Neural crest cell (in vitro differentiated cells): ENCODE measurements at places on chromosomes 11 and 22. TPM values are rescaled to one million over a fixed set of nuclear protein-coding genes. Genes with fewer than 3 reads are reported as not detected.

GRCh38 chr22:27784120-27784475 is 17.5 kb downstream of the MN1 start:
- DNase-seq: no peak

DNA sequence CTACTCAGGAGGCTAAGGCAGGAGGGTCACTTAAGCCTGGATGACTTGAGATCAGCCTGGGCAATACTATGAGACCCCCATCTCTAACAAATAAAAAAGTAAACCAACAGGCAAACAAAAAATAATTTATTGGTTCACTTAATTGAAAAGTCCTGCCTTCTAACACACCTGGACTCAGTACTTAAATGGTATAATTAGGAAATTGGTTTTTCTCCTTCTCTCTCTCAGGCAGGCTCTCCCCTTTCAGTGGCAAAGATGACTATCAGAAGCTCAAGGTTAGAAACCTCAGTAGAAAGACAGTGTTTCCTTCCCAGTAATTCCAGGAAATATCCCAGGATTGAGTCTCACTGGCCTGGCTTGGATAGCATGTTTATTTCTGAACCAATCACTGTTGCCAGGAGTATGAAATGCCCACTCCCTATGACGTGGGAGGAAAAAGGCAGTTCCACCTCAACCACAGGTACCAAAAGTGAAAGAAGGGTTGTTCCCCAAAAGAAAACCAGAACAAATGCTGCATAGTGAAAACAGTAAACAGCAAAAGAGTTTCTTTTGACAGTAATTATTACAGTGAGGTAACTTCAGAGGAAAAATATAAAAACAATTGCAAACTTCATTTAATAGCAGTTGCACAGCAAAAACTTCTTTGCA is 56.3 kb upstream of the SOX6 start:
- no peak for DNase-seq

DNA sequence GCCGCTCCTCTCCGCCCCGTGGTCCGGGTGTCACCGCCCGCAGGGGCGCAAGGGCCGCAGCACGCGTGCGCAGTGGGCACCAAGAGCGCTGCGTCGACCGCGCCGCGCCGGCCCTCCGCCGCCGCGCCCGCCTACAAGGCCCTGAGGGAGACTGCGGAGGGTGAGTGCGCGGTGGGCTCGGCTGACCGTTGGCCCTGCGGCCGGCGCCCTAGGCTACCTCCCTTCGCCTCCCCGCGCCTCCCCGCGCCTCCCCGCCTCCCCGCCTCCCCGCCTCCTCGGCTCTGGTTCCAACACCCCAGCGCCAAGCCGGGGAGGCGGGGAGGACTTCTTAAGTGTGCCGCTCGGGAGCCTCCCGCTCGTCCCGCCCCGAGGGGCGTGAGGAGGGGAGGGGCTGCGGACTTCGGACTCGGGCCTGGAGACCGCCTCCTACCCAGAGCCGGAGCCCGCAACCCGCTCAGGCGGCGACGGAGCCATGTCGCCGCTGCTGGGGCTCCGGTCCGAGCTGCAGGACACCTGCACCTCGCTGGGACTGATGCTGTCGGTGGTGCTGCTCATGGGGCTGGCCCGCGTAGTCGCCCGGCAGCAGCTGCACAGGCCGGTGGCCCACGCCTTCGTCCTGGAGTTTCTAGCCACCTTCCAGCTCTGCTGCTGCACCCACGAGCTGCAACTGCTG is at the start of gene AQP11:
Gene AQP11, plus strand, starts transcription at position 433 of the 673 bp plus-strand sequence. Its CDS starts 40 bp downstream, at position 473.
- DNase-seq: peak; percentile 81

The PKNOX2 gene
- 21.5 and 23.5 TPM in 2 replicates for total RNA-seq

The CBY1 gene
- 39.1 and 39.4 TPM in 2 replicates for total RNA-seq

DNA sequence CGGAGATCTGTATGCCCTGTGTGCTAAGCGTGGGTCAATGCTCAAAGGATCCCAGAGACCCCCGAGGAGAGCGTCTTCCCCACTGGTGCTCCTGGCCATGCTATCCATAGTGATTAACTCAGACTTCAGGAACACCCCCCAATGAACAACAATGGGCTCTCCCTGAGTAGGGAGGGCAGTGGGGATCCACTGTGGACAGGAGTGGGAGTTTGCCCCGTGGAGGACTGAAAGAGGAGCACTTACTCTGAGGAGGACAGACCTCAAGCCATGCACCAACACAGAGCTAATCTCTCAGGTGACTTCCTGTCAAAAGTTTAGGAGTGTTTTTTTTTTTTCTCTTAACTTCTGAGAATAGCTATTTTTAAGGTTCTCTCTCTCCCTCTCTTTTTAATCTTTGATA is 24.4 kb downstream of the SLC1A2 start:
- no peak for DNase-seq

GRCh38 chr11:134864233-134864967 is 452.4 kb upstream of the B3GAT1 start:
- no peak for DNase-seq

DNA sequence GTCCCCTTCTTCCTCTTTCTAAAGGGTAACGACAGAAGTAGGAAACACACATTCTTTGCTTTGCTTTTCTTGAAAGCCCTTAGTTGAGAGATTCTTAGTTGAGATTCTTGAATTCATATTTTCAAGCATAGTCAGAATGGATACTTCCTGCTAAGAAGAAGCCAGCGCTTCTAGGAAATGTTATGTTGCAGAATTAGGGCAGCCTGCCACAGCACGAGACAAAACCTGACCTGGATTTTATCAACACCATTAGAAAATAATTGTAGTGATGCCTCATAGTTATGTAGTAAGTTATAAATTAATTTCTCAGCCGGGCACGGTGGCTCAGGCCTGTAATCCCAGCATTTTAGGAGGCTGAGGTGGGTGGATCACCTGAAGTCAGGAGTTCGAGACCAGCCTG is 37.9 kb upstream of the NUP160 start:
- DNase-seq: no peak

GRCh38 chr11:44748606-44749005 is 21.8 kb downstream of the TSPAN18 start:
- no peak for DNase-seq

GRCh38 chr11:41947392-41947791 is 487.9 kb upstream of the LRRC4C start:
- no peak for DNase-seq

The OR52L1 gene
- 0.30 TPM in 1 of 2 replicates, not detected in the other for total RNA-seq

DNA sequence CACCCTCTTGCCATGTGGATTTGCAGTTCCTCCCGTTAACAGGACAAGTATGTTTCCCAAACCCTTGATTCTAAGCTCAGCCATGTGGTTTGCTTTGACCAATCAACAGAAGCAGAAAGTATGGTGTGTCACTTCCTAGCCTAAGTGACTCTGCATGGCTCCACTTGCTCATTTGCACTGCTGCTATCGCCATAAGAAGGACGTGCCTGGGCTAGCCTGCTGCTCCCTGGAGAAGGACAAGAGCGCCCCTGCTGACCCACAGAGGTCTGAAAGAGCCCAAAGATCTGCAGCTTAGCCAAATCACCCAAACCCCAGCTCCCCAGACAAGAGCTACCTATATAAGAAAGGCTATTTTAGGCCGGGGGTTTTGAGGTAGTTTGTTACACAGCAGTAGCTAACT is 18.0 kb downstream of the TBRG1 start:
- no peak for DNase-seq

The MS4A7 gene
- total RNA-seq: not detected in 2 replicates

- no peak for DNase-seq
These were observed 22.9 kb downstream of the TMEM123 start for GRCh38 chr11:102429691-102430090.

DNA sequence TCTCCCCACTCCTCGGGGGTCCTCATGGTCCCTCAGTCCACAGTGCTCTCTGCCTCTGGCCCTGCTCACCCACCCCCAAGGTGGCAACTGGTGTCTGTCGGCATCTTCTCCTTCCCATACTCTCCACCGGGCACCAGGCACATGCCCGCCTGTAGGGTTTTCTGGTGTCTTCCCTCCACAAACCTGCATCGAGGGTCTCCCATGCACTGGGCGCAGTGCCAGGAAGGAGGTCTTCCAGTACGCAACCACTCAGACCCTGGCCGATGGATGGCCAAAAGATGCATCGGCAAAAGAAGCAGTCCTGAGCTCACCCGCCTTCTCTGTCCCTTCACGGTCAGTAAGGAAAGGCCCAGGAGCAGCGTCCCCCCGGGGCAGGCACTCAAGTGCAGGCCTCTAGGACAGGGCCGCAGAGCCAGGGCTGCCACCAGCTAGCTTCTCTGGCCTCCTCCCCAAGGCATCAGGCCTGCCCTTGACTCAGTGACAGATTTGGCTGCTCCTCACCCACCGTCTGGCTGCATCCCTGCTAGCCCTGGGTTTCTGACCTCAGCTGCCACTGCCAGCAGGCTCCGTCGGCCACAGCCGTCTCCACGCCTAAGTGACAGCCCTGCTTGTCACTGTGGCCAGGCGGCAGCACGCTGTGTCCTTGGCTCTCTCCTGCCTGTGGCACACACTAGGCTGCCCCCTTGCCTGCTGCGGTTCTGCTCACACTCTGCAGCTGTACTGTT is 32.1 kb upstream of the IGSF9B start:
- DNase-seq: no peak

DNA sequence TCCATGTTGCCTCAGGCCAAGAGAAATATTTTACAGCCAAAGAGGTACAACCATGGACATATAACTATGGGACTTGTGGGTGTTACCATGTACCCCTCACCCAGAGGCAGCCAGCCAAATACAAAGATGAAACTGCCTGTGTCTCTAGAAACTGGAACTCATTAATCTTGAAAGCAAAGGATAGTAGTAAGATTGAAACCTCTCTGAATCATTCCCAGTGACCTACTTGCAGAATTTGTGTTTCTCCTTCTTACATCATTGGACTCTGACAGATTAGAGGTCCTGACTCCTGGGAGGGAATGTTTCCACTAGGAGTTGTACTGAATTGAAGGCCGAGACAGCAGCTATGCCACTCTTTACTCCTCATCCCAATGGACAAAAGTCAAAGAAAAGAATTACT is 257.4 kb upstream of the UBASH3B start:
- DNase-seq: no peak

DNA sequence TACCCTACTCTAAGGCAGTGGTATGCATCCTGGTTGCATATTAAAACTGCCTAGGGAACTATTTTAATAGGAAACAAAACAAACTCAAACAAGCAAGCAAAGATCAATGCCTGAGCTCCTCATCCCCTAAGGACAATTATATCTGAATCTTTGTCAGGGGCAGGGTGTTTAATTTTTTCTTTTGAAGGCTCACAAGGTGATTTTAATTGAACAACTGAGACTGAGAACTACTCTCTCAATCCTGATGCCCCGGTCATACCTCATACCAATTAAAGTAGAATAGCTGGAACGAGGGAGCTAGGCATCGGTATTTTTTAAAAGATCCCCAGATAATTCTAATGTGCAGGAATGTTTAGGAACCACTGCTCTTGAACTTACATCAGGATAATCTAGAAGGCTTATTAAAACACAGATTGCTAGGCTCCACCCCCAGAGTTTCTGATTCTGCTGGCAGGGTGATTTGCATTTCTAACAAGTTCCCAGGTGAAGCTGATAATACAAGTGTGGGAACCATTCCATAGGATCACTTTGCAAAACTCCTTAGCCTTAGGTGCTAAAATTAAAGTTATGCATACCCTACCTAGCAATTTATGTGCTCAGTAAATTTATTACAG is 416.5 kb downstream of the GUCY1A2 start:
- no peak for DNase-seq

GRCh38 chr22:29396126-29396525 is 7.8 kb upstream of the AP1B1 start:
- no peak for DNase-seq

DNA sequence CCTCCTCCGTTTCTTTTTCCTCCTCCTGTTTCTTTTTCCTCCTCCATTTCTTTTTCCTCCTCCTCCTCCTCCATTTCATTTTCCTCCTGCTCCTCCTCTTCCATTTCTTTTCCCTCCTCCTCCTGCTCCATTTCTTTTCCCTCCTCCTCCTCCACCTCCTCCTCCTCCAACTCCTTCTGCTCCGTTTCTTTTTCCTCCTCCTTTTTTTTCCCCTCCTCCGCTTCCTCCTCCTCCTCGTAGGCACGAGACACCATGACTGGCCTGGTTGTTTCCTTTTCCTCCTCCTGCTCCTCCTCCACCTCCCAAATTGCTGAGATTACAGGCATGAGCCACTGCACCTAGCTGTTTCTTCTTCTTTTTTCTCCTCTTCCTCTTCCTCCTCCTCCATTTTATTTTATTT is 25.6 kb upstream of the DRICH1 start:
- no peak for DNase-seq
